ENCODE measurements at places on chromosomes 5 and 9.

GRCh38 chr5:93161661-93162654 is 419.1 kb downstream of the NR2F1-AS1 start:
- no peak for DNase-seq

- no peak for DNase-seq
Measured at GRCh38 chr9:136044971-136045594, 50.0 kb downstream of the NACC2 start.

- no peak for DNase-seq
Measured at GRCh38 chr5:105581988-105582690, 2019.5 kb upstream of the NUDT12 start.

GRCh38 chr9:32722704-32723103 is 60.6 kb upstream of the TMEM215 start:
- no peak for DNase-seq

- DNase-seq, result no peak
Measured at GRCh38 chr5:127515693-127516440, 1.6 kb upstream of the PRRC1 start.

- no peak for DNase-seq
Measured at GRCh38 chr5:5139336-5139776, 774 bp upstream of the ADAMTS16 start.

DNA sequence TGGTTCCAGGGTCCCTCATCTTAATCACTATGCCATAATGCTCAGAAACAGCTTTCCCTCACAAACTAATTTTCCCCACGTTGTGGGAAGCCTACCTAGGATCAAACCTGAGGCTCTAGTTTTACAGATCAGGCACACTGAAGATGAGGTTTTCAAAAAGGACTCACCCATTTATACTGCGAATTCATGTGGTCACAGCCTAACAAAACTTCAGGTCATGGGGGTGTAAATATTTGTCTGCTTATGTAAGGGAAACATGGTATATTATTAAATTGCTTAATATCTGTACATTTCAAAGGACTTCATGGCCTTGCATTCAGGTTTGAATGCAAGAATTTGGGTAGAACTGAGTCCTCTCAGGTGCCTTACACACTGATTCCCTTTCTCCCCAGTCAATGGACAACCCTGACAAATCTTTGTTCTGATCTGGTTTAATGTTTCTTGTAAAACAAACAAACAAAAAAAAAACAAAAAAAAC is 12.1 kb downstream of the ZFAND5 start:
- DNase-seq, result no peak

GRCh38 chr5:42074353-42074752 is 149.3 kb downstream of the FBXO4 start:
- no peak for DNase-seq

DNA sequence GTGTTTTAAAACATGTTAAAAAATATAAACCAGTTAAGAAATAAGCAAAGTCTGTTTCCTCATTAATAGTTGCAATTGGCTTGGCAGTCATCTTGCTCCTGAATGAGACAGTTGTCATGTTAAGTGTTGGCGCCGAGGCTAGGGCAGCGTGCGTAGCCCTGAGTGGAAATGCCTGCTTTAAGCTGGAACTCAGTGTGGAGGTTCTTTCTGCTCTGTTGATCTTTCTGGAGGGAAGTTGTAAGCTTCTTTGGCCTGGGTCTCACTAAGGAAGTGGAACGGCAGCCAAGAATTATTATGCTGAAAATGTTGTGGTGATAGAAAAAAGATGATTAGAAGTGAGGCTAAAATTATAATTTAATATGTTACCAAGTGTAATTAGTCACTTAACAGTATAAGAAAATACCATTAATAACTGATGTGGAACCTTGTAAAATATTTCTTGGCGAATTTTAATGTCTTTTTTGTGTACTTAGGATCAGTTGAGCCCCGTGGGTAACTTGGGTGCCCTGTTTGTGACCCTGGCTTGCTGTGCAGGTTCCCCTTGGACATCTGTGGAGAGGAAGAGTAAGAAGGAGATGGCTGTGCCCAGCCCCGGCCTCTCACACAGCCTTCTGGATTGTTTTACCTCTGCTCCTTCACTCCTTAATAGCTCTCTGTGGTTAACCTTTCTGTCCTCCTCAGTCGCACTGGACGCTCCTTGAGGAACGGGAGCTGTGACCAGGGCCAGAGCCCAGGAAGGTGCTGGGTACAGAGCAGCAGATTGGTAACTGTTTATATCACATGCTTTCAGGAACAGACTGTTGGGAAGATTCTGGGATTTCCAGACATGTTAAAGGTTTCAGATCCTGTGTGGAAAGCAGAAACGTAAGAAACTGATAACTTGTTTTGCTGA is 31.0 kb downstream of the PCBD2 start:
- no peak for DNase-seq

GRCh38 chr5:135236908-135237747 is 161.9 kb downstream of the MACROH2A1 start:
- no peak for DNase-seq

- DNase-seq, result no peak
Measured at GRCh38 chr9:136052991-136053756, 41.9 kb downstream of the NACC2 start.

DNA sequence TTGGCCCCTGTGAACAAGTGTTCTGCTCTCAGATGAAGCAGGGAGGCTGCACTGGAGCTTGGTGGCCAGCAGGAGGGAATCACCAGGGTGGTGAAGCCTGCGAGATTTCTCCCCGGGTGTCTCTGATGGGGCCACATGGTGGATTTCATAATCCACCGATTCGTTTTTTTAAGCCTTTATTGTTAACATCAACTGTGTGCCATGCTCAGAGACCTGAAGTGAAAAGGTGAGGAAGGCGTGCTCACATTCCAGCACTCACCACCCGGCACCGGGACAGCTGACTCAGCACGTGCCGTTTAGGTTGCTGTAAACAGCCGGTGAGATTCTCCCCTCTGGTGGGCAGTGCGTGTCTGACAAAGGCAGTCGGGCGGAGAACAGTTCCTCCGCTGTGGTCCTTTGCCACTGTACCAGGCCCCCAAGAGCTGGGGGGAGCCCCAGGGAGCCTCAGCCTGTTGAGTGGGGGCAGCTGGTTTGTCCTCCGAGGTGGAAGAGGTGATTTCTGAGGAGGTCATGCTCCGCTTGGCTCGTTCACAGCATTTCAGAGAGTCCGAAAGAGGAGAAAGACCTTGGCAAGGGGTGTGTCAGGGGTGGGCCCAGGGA is 12.7 kb upstream of the AHRR start:
- DNase-seq, result no peak

GRCh38 chr5:64766941-64767340 is 1.6 kb downstream of the SREK1IP1 start:
- DNase-seq, result no peak

GRCh38 chr5:73288803-73289720 is 116.1 kb downstream of the TMEM174 start:
- no peak for DNase-seq

DNA sequence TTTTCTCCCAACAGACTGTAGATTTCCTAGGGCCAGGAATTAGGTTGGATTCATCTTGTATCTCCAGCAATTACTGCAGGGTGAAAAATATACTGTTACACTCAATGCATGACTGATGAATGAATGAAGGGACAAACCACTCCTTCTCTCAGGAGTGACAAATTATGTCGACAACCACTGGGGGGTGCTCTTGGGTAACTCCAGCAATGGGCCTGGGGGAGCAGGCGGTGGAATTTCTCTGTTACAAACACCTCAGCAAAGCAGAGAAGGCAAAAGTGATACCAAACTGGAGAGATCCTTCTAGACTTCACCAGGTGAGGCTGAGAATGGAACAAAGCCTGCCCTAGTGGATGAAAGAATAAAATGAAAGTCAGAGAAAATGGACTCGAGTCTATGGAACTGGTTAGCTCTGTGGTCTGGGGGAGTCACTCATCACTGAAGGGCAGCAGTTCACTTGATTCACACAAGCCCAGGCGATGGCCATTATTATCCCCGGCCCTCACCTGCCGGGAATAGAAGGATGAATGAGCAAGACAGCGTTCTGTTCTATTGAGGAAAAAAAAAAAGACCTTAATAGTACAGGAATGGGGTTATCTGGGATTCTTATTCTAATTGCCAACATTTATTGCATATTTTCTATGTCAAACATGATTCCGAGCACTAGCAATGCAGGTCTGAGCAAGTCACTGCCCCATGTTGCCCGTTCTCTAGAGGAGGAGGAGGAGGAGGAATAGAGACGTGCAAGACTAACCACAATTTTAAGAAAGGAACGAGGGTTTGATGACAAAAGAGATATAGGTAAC is 341.1 kb downstream of the ASTN2 start:
- DNase-seq, result no peak

DNA sequence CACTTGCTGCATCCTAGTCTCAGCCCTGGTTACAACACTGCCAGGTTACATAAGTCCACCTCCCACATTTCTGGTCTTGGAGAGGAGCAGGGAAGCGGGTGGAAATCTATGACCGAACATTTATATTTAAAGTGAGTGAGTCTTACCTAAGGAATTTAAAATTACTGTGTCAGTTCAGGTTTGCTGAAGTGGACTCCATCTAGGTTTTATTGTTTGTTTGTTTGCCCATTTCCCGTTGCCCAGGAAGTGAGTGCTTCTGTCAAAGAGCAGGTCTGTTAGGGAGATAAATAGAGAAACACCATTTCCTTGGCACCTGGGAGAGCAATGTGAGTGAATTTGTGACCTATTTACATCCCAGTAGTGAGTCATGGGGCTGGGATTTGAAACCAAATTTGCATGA is 179.5 kb downstream of the KIF4B start:
- DNase-seq, result no peak

GRCh38 chr5:173988554-173989431 is at the start of gene C5orf47:
TSS of gene C5orf47 (plus strand) at chr5:173989170. CDS start at chr5:173989264, 94 bp downstream.
- DNase-seq, result no peak

DNA sequence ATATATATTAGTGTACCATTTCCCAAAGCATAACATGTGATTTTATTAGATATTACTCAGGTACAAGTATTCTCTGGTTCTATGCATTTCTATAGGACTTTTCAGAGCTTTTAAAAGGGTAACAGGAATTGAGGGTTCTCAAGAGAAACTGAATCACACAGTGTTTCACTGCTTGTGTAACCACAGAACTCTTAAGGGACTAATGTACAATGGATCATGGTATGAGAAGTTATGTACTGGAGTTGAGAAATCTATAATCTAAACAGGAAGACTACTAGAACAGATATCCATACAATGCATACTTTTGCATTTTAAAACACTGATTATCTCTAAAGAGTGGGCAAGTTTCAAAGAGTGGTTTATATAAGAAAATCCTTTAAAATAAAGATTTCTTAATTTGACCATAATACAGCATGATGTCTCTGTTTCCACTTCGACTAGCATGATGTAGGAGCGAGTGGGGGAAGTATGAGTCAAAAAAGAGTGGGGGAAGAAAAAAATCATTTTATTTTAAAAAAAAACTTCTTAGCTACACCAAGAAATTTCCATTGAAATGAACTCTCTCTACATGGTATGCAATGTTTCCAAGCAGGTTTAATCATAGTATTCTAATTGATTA is 183.5 kb downstream of the RFX3 start:
- no peak for DNase-seq

DNA sequence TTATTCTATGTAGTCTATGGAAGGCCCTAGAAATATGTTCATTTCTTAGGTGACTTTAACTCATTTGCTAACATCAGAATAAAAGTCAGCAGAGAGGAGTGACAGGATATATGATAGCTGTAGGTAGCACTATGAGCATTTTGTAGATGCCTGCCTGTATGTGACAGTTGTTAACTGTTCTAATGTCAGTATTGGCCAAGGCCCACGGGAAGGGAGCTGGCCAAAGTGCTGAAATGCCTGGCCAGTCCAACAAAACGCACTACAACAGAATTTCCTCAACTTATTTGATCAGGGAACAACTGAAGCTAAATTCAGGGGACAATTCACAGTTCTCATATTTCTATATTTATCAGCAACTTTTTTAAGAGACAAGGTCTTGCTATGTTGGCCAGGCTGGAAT is 20.8 kb downstream of the SV2C start:
- no peak for DNase-seq

DNA sequence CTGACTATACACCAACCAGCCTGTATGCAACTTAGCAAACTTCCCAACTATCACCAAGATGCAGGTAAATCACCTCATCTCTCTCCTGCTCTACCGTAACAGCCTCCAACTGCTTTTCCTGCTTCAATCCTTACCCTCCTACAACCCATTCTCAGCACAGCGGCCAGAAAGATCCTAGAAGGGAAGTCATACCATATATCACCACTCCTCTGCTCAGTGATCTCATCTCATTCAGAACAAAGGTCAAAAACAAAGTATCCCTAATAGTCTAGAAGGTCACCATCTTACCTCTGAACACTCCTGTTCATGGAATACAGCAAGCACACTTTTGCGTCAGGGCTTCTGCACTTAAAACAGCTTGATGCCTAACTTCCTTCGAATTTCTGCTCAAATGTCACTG is 62.2 kb upstream of the RNF38 start:
- no peak for DNase-seq

DNA sequence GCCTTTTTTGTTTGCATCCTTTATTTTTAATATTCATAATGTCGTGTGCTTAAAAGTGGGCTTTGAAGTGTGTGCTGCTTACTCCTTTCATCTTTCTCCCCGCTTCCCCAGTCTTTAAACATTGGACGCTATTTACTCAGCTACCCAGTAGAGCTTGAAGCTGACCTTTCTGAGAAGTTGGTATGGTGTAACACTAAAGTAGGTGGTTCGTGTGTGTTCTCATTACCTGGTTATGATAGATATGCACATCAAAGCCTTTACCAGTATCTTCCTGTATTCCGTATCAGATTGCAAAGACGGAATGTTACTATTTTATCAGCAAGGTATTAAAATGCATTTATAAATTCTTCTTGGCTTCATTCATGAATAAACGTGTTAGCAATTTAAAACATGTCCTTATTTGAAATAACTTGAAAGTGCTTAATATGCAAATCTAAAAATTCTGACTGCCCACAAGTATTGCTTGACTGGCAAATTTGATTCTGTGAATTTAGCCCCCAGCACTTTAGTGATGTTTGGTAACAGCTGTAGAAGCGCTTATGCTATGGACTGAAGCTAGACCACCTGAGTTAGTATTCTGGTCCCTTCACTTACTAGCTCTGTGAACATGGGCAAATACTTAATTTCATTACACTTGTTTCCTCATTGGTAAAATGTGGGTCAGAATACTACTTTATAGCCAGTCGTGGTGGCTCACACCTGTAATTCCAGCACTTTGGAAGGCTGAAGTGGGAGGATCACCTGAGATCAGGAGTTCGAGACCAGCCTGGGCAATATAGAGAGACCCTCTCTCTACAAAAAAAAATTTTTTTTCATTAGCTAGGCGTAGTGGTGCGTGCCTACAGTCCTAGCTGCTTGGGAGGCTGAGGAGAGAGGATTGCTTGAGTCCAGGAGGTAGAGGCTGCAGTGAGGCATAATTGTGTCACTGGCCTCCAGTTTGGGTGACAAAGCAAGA is 1.7 kb downstream of the RRAGA start:
- no peak for DNase-seq

DNA sequence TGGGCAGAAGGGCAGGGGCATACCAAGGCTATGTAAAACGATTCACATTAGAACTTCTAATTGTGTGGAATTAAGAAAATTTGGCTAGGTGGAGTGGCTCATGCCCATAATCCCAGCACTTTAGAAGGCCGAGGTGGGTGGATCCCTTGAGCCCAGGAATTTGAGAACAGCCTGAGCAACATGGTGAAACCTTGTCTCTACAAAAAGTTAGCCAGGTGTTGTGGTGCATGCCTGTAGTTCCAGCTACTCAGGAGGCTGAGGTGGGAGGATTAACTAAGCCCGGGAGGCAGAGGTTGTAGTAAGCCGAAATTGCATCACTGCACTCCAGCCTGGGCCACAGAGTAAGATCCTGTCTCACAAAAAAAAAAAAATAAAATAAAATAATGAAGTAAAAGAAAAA is 65.2 kb downstream of the LIX1 start:
- DNase-seq, result no peak

Measured in amniotic stem cell (primary cell).